Activated CD4-positive, alpha-beta T cell treated with anti-CD3 and anti-CD28 coated beads, Interleukin-2, Interleukin-6, amounts not matched to agents 100 ng/mL and 50 ng/mL, durations not matched to agents 16 hours and 8 hours (primary cell): ENCODE measurements at places on chromosomes 12 and 14.

GRCh38 chr12:27965966-27966365, 6.6 kb downstream of the PTHLH start:
- no peak for DNase-seq

- DNase-seq = no peak
These were observed 1.7 kb upstream of the NUAK1 start for GRCh38 chr12:106140223-106140986.

DNA sequence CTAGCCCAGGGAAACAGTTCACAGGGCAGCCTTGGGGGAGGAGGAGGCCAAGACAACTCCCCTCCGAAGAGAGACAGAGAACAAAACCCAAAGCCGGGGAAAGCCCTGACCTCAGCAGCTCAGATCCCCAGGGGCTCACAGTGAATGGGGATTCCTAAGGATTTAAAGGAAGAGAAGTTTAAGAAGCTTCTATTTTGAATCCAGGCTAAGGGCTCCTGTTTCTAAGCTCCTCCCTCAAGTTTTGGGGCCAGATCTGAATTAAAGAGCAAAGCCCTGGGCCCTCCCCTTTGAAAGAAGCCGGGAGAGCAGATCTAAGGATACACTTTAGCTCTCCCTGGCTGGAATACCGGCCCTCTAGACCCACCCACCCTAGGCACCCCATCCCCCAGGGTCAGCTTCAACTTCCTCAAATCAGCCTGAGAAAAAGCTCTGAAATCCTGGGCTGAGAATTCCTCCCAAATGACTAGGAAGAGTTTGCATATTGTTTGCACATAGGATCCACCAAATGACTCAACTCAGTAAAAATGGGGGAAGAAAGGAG, 3.9 kb downstream of the KDM2B start:
- DNase-seq = no peak

- DNase-seq = no peak
These were observed 74.5 kb upstream of the DYNC1H1 start for GRCh38 chr14:101889898-101890297.

GRCh38 chr14:26394150-26394810, 203.6 kb downstream of the NOVA1 start:
- DNase-seq = no peak

DNA sequence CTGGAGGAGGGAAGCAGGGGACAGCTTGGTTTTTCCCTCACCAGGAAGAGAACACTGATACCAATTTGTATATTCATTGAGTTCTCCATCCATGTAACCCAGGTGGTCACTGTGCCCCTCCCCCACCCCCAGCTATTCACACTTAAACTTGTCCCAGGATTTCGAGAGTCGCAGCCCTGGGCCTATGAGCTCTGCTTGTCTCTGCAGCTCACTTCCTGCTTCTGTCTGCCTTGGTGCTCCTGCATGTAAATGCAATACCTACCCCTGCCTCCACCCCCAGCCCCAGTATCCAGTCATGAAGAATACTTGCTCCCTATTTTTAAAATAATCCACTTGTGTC, 452.2 kb downstream of the BCL11B start:
- DNase-seq = no peak

GRCh38 chr14:25953532-25954139, 644.2 kb downstream of the NOVA1 start:
- no peak for DNase-seq

DNA sequence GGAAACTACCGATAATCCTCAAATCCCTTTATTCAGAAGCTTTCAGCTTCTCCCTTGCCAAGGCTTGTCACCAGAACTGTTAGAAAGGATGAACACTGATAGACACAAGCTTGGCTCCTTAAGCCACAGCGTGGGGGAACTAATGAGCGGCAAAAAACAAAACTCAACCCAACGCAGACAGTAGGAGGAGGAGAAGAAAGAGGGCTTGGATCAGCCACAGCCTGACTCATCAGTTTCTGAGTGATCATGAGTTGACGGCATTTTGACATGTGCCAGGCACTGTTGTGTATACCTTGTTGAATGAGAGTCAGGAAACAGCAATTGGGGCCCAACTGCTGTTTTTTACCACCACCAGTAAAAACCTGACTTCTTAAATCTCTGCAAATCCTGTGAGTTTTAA, 23.7 kb downstream of the PLXNC1 start:
- peak; percentile 78 for DNase-seq

- DNase-seq = no peak
These were observed 9.6 kb downstream of the ITPR2 start for GRCh38 chr12:26823390-26823789.
